Right ventricle myocardium inferior (tissue), 1 donor: ENCODE measurements at places on chromosomes 6 and 20. TPM values are rescaled to one million over a fixed set of nuclear protein-coding genes. Genes with fewer than 3 reads are reported as not detected.
A peak's percentile ranks its signal among the peaks of the same experiment; 100 is the strongest.

- DNase-seq: no peak
These were observed 51.9 kb upstream of the SLC22A16 start for GRCh38 chr6:110528101-110528929.

- no peak for DNase-seq
These were observed 13.9 kb upstream of the BFSP1 start for GRCh38 chr20:17545127-17545526.

DNA sequence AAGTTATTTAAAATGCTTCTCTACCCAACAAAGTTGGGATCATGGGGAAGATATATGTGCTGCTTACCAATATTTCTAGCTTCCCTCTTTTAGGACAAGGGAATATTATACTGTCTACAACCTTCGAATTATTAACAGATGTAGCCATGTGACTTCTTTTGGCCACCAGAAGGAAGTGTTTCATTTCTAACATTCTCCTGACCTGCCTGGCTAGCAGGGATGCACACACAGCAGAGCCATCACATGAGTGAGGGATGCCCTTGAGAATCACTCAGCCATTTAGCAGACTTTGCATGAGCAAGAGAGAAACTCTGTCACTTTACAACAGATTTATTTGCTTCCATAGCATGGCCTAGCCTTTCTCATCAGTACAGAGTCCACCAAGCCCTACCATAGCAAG, 230.7 kb upstream of the MARCKS start:
- no peak for DNase-seq

DNA sequence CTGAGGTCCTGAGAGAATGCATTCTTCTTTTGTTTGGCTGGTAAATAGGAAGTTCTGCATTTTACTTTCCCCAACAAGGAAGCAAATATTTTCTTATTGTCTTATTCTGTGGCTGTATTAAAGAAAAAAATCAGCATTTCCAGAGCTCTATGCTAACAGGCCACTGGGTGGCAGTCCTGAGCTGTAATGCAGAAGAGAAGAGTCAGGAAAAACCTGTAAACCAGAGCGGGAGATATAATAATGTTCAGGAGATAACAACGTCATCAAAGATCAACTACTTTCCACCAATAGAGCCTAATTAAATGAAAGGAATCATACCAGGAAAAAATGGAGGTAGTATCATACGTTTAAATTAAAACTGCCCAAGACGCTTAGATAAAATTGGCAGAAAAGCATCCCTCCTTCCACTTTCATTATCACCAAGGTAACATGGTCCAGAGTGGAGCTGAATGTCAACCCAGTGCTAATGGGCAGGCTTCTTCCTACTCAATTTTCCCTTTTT, 55.6 kb upstream of the CARMIL1 start:
- DNase-seq: peak; percentile 70

ID4 gene
- 1.6 TPM for total RNA-seq

DNA sequence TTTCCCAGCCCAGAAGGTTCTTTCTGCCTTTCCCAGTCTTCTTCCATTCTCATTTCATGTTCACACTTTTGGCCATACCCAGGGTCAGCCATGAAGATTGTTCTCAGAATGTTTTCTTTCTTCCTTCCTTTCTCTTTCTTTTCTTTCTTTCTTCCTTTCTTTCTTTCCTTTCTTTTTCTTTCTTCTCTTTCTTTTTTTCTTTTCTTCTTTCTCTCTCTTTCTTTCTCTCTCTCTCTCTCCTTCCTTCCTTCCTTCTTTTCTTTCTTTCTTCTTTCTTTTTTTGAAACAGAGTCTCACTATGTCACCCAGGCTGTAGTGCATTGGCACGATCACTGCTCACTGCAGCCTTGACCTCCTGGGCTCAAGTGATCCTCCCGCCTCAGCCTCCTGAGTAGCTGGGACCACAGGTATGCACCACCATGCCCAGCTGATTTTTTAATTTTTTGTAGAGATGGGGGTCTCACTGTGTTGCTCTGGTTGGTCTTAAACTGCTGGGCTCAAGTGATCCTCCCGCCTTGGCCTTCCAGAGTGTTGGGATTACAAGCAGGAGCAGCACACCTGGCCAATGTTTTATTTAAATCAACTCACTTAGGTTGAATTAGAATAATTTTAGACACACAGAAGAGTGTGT, 13.1 kb upstream of the FAM110A start:
- no peak for DNase-seq
